ENCODE measurements at places on chromosomes 7 and 10. TPM values are rescaled to one million over a fixed set of nuclear protein-coding genes. Genes with fewer than 3 reads are reported as not detected.

The VSTM4 gene
- total RNA-seq: 0.48 TPM

The ANK3 gene
- total RNA-seq: 0.78 TPM

The GRM3 gene
- total RNA-seq: not detected

The AKR1D1 gene
- not detected for total RNA-seq
